ENCODE measurements at places on chromosomes 5 and 9.

GRCh38 chr5:169944115-169944514 lies 36.2 kb downstream of the INSYN2B start:
- DNase-seq: no peak

DNA sequence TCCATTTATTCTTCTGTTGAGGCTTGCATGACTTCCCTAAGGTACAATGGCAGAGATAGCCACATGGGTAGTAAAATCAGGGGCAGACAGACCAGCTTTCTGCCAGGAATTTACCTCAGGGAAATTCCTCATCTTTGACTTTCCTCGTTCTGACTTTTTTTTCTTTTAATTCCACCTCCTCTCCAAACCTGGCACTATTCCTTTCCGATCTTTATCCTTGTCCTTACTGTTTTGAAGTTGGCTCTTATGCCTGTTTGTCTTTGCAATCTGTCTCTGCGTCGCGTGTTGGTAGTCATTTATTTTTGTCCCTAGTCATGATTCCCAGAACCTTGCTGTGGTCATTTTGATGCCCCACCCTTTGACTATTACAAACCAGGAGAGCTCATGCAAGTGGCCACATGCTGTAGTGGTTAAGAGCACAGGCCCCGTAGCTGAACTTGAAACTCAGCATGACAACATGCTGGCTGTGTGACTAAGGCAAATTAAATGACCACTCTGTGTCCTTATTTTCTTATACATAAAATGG lies 19.0 kb downstream of the TMC1 start:
- DNase-seq: no peak

DNA sequence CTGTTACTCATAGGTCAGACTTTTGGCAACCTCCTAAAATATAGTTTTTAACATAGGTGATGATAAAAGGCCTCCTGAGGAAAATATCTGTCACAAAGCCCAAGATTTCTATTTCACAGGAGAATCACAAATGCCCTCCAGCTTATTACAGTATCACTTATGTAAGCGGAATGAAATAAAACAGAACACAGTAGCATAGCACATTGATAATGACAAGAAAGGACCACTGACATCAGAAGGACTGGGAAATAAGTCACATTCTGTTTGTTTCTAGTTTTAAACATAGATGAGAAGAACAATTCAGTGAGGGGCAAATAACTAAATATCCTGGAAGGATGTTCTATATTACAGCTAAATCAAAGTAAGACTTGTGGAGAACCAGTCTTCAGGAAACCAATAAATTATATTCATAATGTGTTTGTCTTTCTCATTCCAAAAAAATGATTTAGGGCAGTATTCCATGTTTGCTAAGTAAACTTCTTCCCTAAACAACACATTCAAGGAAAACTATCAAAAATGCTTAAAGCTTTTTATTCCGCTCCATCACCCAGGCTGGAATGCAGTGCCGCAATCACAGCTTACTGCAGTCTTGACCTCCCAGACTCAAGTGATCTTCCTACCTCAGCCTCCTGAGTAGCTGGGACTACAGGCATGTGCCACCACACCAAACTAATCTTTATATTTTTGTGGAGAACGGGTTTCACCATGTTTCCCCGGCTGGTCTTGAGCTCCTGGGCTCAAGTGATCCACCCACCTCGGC lies 20.8 kb upstream of the CTNNAL1 start:
- no peak for DNase-seq

- peak; percentile 36 for DNase-seq
Measured at GRCh38 chr5:171484460-171484899, 65.0 kb downstream of the FGF18 start.

GRCh38 chr5:126104951-126105350 lies 318.3 kb upstream of the GRAMD2B start:
- no peak for DNase-seq
